ENCODE measurements at places on chromosomes 11 and 22.

DNA sequence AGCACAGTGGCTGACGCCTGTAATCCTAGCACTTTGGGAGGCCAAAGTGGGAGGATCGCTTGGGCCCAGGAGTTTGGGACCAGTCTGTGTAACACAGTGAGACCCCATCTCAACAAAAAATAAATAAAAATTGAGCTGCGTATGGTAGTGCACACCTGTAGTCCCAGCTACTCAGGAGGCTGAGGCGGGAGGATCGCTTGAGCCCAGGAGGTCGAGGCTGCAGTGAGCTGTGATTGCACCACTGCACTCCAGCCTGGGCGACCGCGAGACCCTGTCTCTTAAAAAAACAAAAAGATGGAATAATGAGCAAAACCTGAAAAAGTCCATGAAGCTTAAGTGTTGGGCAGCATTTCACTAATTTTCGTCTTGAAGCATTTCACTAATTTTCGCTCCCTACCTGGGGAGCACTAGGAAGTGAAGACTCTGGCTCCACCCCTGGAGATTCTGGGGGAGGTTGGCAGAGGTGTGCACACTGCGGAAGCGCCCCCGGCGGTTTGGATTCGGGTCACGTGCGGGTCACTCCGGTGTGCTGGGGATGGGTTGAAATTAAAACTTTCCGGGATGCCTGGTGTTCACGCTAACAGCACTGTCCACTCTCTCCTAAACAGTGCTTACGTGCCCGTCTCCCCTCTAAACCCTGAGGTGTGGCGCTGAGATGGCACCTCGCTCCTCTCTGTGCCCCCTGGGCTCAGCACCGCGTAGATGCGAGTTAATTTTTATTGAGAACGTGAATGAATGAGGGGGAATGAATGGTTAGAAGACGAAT lies 906 bp upstream of the NAA40 start:
- no peak for DNase-seq

DNA sequence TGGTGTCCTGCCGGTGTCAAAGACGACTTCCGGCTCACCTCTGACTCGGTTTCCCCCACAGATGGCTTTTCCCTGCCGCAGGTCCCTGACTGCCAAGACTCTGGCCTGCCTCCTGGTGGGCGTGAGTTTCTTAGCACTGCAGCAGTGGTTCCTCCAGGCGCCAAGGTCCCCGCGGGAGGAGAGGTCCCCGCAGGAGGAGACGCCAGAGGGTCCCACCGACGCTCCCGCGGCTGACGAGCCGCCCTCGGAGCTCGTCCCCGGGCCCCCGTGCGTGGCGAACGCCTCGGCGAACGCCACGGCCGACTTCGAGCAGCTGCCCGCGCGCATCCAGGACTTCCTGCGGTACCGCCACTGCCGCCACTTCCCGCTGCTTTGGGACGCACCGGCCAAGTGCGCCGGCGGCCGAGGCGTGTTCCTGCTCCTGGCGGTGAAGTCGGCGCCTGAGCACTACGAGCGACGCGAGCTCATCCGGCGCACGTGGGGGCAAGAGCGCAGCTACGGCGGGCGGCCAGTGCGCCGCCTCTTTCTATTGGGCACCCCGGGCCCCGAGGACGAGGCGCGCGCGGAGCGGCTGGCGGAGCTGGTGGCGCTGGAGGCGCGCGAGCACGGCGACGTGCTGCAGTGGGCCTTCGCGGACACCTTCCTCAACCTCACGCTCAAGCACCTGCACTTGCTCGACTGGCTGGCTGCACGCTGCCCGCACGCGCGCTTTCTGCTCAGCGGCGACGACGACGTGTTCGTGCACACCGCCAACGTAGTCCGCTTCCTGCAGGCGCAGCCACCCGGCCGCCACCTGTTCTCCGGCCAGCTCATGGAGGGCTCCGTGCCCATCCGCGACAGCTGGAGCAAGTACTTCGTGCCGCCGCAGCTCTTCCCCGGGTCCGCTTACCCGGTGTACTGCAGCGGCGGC lies 5.5 kb downstream of the B3GNT6 start:
- DNase-seq = no peak

DNA sequence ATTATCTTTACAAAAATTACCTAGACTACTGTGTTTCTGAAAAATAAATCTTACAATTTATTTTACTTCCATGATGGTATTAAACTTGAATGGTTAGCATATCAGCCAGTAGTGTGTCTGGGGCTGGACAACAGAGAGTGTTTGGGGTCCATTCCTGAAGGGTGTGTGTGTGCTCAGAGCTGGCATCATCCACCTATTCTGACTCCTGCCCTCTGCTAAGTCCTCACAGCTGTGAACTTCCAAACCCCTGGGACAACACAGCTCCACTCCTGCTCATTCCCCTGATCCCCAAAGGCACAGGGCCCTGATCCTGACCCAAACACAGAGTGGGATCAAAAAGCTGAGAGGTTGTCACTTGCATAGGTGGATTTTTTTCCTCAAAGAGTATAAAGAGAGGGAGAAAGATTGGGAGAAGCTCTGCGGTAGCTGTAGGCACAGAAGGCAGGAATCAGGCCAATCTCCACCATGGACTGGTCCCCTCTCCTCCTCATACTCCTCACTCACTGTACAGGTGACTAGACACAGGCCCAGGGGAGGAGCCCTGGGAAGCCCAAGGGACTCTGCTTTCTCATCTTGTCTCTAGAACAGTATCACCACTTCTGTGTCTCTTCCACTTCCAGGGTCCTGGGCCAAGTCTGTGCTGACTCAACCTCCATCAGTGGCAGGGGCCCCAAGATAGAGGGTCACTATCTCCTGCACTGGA lies 55.7 kb upstream of the TOP3B start:
- DNase-seq = no peak

DNA sequence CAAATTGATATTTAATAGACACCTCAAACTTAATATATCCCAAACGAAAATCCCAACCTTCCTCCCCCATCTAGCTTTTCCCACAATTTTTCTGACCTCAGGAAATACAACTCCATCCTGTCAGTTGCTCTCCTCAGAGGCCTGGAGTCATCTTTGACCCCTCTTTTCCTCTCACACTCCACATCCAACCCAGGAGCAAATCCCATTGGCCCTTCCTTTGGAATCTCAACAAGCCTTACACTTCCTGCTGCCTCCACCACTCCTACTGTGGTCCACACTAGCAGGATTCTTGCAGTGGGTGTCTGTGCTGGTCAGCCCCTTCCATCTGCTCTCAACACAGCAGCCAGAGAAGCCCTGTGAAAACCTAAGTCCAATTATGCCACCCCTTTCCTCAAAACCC lies 39.3 kb upstream of the RFPL3 start:
- DNase-seq = no peak

DNA sequence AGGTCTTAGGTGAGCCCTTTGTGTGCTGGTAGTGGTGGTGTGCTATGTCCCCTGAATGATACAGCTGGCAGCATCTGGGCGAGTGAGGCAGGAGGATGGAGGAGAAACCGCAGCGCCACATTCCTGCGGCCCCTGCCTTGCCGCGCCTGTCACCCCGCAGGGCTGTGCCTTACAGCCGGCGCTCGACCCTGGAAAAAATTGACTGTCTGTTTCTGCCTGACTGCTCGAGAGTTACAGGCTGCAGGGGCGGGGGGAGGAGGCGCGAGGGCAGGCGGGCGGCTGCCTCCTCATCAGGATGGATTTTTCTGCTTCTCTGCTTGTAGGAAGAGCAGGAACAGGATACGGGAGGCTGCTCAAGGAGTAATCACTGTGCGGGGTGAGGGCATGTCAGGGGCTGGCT lies 443.4 kb downstream of the MIAT start:
- DNase-seq = peak; percentile 36

GRCh38 chr11:74520927-74521665 lies 27.6 kb upstream of the LIPT2 start:
- DNase-seq = no peak

GRCh38 chr11:125357551-125357950 lies 138.5 kb downstream of the FEZ1 start:
- DNase-seq = no peak

- DNase-seq = no peak
Observed at GRCh38 chr11:124610295-124610694, 933 bp upstream of the PANX3 start.

DNA sequence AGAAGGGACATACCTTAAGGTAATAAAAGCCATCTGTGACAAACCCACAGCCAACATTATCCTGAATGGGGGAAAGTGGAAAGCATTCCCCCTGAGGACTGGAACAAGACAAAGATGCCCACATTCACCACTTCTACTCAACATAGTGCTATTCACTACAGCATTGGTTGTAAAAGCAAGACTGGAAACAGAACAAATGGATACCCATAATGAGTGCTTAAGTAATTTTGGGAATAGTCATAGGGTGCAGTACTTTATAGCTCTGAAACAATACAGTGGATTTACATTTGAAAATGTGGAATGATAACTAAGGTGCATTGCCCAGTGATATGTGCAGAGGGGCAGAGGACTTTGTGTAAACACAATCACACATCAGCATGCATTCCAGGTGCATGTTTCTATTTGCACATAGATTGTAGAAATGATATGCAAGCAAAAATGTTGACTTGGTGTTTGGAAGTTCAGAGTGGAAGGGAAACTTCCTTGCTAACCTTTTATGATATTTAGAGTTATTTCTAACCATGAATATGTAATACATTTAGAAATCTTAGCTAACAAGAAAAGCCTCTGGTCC lies 112.3 kb downstream of the IGLL1 start:
- DNase-seq = no peak

DNA sequence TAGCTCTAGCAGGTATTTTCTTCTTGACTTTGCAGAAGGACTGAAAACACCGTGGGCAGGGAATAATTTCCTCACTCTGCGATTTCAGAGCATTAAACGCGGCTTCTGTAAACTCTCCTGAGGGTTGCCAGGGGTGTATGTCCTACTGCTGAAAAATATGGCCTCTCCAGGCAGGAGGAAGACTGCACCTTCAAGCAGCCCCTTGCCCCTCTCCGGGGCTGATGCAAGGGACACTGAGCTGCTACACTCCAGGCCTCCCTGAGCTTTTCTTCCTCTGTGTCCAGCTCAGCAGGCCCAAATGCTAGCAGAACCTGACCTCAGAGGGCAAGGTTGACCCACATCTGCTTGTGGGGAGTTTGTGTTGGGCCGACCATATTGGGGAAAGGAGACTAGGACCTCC lies 2.2 kb downstream of the CD6 start:
- no peak for DNase-seq
